Activated T-cell treated with anti-CD3 and anti-CD28 coated beads for 24 hours (primary cell): ENCODE measurements at places on chromosomes 6 and 20.

DNA sequence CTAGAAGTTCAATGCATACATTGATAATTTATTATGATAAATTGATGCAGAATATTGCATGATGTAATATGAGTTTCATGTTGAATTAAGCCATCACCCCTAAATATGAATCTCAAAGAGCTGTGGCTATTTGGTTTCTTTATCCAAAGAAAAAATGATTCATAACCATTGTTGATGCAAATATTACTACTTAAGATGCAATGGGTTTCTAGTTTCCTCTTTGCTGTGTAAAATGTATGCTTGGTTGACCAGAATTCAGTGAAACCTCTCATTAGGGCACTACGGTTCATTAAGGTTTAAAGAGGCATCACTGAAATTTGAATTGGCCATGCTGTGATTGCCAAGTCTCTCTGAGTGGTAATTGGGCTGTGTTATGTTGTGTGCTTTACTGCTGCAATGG, 492.5 kb upstream of the FLRT3 start:
- no peak for DNase-seq

GRCh38 chr6:100512203-100512862, 47.6 kb upstream of the SIM1 start:
- DNase-seq = no peak

DNA sequence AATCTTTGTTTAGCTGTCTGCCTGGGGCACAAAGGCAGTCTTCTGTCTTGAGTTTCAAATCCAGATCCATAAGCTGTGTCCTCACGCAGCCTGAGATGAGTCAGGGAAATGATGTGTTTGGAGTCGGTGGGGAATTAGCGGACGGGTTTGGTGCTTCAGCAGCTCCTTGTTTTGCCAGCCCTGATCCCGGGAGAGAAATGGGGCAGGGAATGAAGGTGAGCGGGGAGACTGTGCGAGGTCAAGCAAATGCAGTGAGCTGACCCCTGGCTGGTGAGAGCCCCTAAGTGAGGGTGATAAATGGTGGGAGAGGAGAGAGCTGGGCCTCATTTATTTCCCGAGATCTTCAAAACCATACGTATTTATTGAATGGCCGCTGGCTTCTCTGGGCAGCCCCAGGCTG, 21.6 kb downstream of the DUSP22 start:
- DNase-seq = no peak

GRCh38 chr6:63492476-63492875, 79.8 kb upstream of the LOC128125822 start:
- no peak for DNase-seq

GRCh38 chr6:96157018-96157565, 141.3 kb downstream of the FUT9 start:
- DNase-seq = no peak

GRCh38 chr6:28807682-28808280, 116.0 kb downstream of the TRIM27 start:
- peak; percentile 52 for DNase-seq

- no peak for DNase-seq
These were observed 84.4 kb downstream of the HS3ST5 start for GRCh38 chr6:114258376-114258775.

- DNase-seq = no peak
These were observed 141.6 kb downstream of the MTHFD1L start for GRCh38 chr6:151007076-151007475.

- no peak for DNase-seq
These were observed 95.5 kb upstream of the NXT1 start for GRCh38 chr20:23255106-23255505.

DNA sequence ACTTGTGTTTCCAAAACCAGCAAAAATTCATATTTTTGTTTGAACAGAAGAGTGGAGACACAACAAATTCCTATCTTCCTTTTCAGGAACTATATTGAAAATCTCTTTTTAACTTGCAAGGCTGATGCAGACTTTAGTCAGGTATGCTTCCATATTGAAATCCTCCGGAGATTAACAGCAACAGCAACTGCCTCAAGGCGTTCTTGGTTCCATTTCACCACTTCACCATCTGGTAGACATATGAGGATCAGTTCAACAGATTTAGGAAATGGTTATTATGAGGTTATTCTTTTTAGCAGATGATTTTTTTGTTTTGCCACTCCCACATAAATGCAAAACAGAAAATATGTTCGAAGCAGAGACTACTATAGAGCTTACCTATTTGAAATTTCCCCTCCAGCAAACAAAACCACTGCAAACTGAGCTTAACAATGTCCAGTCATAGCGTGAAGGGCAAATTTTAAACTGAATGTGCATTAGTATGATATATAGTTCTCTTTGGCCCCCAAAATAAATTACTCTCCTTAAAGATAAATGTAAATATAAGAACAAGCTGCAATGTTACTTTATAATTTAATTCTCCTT, 520.5 kb upstream of the ADGRB3 start:
- no peak for DNase-seq

DNA sequence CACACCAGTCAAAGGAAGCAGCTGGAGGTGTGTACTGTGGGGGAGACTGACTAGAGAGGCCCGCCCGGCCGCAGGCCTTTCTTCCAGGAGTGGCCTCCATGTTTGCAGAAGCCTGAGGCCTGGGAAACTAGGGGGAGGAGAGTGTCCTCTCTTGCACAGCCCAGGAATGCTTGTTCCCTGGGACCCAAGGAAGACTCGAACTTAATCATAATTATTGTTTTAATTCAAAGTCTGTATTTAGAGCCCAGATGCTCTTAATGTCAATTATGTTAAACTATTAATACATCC, 23.1 kb downstream of the BNIP5 start:
- DNase-seq = no peak

DNA sequence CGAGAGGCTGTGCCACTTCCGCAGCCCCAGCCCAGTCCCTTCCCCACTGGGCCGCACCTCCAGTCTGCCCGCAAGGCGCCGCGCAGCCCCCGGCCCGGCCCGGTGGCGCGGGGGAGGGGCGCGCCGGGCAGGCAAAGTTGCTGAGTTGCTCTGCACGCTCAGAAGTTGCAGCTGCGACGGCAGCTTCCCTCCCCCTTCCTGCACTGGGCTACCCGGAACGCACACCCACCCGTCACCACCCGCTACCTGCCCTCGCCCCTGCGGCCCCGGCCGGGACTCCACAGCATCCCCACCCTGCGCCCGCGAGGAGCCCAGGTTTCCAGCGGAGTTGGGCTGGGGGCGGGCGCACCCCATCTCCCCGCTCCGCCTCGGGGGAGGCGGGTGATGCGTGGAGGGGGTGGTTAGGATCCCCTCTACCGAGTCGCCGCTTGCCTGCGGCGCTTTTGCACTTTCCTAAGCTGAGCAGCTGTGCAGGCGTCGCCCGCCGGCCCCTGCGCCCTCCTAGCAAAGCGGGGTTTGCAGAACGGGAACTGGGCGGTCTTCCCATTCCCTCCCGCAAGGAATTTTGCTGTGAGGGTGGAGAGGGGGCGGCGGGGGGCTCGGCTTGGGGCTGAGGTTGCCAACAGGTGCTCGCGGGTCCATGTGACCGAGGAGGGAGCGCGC, 55.9 kb upstream of the RREB1 start:
- DNase-seq = peak; percentile 17

DNA sequence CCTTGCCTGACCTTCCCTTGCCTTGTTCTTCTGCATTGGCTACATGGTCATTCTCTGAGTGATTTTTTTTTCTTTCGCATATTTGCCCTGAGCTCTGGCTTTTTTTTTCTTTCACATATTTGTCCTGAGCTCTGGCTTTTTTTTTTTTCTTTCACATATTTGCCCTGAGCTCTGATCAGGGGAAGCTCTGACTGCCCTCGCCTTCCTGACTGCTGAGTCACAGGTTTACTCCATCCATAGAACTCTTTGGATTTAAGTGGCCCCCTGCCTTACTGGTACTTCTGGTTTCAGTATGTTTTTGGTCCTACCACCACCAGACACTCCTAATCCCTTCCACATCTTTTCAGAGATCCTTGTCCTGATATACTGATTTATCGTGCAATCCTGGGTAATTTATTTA, 201.1 kb downstream of the OGFRL1 start:
- DNase-seq = no peak

DNA sequence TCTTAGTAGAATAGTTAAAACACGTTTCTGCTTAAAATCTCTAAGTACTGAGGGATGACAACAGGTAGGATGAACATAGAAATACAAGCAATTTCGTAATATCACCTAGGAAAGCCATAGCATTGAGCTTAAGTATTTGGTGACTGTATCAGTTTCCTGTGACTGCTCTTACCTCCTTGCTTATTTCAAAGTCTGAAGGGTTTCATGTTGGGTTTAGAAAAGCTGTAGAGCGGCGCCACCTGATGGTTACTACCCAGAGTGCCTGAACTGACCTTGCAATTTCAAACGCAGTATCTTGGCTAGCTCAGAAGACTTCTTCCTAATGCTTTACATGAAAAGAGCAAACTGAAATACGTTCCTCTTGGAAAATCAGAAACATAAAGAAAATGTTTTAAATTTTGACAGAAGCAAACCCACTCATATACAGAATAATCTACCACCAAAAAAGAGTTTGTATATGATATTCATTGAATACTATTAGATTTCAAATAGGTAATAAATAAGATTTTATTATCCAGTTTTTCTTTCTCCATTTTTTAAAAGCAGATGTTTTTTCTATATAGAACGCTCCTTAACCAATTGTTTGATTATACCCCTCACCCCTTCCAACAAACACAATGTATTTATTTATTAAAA, 82.3 kb upstream of the RIPOR2 start:
- DNase-seq = peak; percentile 72

- no peak for DNase-seq
These were observed 34.8 kb downstream of the RNASET2 start for GRCh38 chr6:166921570-166921969.

DNA sequence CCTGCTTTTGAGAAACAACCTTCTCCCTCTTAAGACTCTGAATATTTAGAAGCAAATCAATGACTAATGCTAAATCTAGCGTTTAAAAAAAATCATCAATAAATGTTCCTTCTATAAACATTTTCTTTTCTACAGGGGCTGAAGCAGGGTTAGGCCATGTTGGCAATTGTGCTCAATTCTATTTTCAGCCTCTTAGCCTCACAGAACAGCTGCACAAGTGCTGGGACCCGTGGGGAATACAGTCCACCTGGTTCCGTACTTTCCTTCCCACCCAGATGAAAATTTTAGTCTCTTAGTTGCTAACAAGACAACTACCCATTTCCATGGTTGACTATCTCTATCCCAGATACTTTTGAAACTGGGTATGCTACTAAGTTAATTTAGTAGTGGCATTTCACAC, 138.6 kb downstream of the RPS12 start:
- DNase-seq = no peak

GRCh38 chr6:97819710-97820109, 536.7 kb upstream of the MMS22L start:
- no peak for DNase-seq

DNA sequence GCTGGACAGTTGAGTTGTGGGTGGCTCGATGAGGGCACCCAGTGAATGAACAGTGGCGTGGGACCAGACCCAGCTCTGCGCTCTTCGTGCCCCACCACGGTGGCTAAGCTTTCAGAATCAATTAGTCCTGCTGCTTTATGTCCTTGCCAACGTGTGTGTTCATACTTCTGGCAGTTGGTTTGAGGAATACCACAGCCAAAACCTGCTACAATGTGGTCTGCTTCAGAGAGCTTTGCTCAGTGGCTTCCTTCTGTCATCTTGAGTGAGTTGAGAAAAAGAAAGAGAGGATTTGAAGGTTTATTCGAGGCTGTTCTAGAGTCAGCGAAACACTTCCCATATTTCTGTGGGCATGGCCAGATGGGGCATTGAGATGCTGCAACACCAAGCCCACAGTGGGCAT, 39.5 kb upstream of the SLC22A2 start:
- DNase-seq = no peak

- peak; percentile 23 for DNase-seq
These were observed 230.8 kb downstream of the BCAS1 start for GRCh38 chr20:53839423-53840176.

DNA sequence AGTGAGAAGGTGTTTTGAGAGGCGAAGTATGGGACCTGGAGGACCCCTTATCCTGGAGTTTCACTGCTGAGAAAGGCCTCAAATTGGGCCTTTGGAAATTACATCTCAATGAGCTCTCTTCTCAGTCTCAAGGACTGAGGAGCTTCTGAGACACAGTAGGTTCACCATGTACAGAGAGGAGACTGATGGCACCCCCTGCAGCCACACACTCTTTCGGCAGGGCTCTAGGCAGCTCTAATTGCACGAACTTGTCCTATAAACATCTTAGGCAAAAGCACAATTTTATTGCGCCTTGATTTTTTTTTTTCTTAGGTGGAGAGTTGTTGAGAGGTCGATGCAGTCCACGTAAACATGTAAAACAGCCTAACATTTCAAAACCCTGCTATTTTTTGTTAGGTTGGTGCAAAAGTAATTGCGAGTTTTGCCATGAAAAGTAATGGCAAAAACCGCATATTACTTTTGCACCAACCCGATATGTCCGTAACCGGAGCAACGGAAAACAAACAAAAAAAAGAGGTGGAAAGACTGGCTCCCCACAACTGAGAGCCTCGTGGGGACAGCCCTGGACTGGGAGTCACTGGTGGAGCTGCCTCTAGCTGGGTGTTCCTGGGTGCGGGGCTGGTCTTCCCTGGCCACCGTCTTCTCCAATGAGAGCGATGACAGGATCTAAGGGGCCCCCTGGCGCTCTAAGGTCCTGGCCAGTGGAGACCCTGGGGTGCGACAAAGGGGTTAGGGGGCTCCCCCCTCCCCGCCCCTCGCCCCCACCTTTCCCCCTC, 84.0 kb upstream of the EYA2 start:
- no peak for DNase-seq

DNA sequence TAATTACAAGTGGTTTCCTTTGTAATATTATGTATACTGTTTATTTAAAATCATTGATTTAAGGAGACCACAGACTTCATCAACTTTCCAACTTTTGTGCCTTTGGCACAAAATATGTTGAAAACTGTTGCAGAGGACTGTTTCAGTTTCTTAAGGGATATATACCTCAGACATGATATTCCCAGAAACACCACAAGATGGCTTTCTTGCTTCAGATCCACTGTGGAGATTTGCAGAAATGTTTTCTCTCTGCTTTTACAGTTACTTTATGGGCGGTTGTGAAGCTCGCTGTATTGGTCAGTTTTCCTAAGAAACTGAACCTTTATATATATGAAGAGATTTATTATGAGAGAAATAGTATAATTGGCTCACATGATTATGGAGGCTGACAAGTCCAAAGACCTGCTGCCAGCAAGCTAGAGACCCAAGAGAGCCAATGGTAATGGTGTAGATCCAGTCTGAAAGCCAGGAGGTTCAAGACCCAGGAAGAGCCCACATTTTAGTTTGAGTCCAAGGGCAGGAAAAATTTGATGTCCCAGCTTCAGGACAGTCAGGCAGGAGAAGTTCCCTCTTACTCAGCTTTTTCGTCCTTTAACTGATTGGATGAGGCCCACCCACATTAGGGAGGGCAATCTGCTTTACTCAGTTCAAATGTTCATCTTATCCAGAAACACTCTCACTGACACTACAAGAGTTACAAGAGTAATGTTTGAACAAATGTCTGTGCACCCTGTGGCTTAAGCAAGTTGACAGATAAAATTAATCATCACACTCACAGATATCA, 12.8 kb downstream of the ME1 start:
- no peak for DNase-seq
